H1 (cell line): ENCODE measurements at places on chromosomes 11 and 22. TPM values are rescaled to one million over a fixed set of nuclear protein-coding genes. Genes with fewer than 3 reads are reported as not detected.

Gene FOXRED2
- total RNA-seq, result 27.8 and 31.5 TPM in 2 replicates

Gene PARVA
- total RNA-seq, result 13.5 and 14.3 TPM in 2 replicates

Gene SEC14L2
- 2.8 and 4.3 TPM in 2 replicates for total RNA-seq

Gene HTATIP2
- total RNA-seq, result 33.1 and 37.1 TPM in 2 replicates

Gene IGSF22
- not detected in 2 replicates for total RNA-seq

Gene PRG3
- not detected in 2 replicates for total RNA-seq
